Activated CD4-positive, alpha-beta T cell treated with anti-CD3 and anti-CD28 coated beads, Interleukin-10, Interleukin-2, amounts not matched to agents 100 ng/mL and 50 ng/mL, durations not matched to agents 16 hours and 8 hours (primary cell): ENCODE measurements at places on chromosomes 2 and 18.
A peak's percentile ranks its signal among the peaks of the same experiment; 100 is the strongest.

GRCh38 chr2:1493431-1494126, 80.3 kb downstream of the TPO start:
- no peak for DNase-seq

GRCh38 chr2:43292851-43293743, 66.7 kb upstream of the ZFP36L2 start:
- no peak for DNase-seq

DNA sequence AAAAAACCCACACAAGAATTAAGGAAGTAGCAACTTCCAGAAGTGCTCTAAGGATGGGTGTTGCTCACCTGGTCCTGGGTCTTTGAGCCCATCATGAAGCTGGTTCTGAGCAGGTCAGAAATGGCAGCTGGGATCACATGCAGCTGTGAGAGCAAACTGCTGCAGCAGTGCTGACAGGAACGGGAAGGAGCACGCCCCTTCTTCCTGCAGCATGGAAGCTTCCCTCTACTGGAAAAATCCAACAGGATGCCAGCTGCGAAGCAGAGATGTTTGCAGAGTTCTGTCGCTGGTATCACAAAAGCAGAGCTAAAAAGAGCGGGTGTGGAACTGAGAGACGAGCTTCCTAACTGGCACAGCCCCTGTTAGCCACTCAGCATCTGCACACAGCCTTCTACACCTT, 33.7 kb downstream of the EIF4E2 start:
- no peak for DNase-seq

GRCh38 chr18:43664487-43665008, 387.3 kb upstream of the SYT4 start:
- DNase-seq: no peak

DNA sequence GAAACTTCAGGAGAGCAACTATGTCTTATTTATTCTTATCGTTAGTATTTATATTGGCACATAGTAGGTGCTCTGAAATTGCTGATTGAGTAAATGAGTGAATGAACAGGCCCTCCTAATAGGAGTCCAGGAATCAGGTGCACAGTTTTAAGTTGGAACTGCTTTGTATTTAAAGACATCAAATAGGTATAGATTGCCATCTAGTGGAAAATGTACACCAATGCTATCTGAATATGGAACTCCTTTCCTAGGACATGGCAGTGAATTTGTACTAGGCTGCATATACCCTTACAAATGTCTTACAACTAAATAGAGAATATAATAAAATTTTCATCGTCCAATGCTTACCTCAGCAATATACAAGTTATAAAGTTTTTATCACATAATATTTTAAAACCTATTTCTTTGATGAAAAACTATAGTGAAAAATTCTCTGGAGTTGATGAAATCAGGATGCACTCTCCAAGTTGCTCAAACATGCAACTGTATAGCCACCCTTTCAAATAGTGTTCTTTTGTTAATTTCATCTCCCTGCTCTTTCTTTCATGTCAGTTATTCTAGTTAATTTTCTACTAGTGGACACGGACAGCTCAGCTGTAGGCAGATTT, 318.9 kb upstream of the SYT4 start:
- DNase-seq: peak; percentile 7

- no peak for DNase-seq
Measured at GRCh38 chr2:220619525-220620220, 952.4 kb downstream of the EPHA4 start.

DNA sequence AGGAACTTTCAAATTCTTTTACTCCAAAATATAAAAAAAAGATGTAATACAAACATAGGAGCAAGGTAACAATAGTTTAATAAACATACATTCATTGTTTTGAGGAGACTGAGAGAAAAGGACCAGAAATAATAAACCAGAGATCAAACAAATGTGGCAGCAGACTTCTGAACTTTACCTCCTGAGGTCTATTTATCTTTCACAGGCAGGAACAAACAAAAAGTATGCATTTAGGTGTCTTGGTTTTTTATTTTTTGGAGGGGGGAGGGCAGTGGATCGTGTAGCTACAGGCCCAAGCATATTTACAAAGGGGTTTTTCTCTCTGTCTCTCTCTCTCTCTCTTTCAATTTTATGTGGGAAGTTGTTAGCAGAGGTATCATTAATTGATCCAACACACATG, 5.6 kb downstream of the PPP4R1 start:
- DNase-seq: no peak

DNA sequence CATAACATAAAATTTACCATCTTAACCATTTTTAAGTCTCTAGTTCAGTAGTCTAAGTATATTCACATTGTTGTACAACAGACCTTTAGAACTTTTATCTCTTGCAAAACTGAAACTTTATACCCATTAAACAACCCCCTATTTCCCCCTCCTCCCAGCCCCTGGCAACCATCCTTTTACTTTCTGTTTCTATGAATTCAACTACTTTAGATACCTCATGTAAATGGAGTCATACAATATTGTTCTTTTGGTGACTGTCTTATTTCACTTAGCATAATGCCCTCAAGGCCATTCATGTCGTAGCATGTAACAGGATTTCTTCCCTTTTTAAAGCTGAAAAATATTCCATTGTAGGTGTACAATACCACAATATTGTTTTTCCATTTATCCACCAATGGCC, 129.8 kb downstream of the PDE11A start:
- no peak for DNase-seq

DNA sequence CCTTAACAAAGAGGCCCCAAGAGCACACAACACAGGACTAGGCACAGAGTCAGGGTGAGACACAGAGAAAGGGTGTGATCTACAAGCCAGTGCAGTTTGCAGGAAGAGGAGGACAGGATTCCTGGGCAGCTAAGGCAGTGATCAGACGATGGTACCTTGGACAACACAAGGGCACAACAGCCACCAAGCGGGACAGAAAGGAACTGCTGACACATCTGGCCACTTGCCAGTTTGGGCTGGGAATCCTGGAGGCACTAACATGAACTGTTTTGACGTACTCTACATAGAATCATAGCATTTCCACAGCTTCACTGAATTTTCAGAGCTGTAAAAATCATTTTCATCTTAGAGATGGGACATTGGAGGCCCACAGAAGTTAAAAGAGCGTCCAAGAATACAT, 221.5 kb upstream of the SLC35G4 start:
- peak; percentile 4 for DNase-seq

DNA sequence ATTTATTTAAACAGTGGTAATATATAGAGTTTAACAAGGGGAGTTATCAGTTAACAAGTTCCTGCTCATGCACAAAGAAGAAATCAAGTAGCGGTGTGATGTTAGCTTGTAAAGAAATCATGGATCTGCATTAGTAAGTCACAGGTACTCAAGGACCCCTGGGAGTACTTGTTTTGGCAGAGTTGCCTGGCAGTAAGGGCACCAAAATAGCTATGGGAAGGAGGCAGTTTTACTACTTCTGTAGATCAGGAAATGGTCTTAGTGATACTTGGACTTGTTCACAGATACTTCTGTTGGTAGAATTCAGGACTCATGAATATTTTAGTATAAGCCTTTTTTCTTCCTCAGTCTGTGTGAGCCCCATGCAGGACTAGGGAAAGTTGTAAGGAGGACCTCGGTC, 107.3 kb upstream of the IL1R2 start:
- DNase-seq: no peak

- no peak for DNase-seq
Measured at GRCh38 chr2:54773838-54774237, 50.4 kb downstream of the EML6 start.

- no peak for DNase-seq
Measured at GRCh38 chr2:201915446-201915845, 109.1 kb downstream of the CDK15 start.

DNA sequence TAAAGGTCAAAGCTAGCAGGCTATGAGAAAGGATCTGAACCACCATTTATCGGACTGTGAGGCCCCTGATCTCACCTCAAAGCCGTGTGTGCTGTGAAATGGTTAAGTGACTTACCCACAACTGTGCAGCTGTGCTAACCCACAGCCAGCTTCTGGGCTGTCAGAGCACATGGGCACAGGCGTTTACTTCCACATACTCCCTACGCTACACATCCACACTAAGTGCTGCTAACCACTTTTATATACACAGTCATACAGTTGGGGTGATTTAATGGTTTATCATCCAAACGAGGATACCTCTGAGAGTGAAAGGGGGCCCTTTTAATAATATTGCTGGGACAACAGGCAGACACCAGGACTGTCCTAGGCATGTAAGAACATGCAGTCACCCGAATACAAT, 37.3 kb downstream of the CYRIA start:
- DNase-seq: no peak

DNA sequence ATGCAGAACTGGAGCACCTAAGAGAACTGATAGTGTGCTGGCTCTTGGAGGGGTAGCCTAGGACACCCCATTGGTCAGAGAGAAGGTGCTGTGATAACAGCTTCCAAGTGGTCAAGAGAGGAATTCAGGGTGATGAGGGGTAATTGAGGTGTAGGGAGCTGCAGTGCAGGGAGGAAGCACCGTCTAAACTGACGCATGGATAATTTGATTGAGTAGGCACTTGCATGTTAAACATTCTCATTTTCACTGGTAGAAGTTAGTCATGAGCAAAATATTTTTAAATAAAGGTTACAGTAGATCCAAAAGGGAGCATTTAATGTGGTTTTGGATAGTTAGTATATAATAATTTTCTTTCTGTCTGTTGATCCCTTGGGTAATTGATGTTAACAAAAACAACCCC, 155.1 kb upstream of the TCF4 start:
- no peak for DNase-seq

- no peak for DNase-seq
Measured at GRCh38 chr2:168851674-168852320, 38.4 kb downstream of the SPC25 start.

DNA sequence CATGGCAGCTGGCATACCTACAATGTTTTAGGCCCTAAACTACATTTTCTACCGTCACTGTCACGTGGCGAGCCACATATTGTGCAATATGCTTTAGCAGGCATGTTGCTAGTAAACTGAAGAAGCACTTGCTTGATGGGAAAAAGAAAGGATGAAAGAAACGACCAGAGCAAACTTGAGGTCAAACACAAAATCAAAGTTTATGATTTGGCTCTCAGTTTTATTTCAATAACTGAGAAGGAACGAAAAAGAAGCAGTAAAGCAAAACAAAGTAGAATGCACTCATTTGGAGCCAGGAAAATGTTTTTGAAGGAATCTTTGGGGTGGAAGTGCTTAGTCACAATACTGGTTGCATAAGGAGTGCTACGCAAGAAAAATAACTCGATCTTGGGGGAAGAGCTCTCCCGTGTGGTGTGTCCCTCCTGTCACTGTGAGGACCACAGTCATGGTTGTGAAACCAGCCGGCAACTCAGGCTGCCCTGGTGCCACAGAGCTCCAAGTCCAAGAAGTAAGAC, 349.8 kb downstream of the RBM43 start:
- no peak for DNase-seq

- DNase-seq: no peak
Measured at GRCh38 chr2:205405194-205405593, 277.1 kb upstream of the NRP2 start.

GRCh38 chr2:7665880-7666279, 748.7 kb downstream of the RNF144A start:
- DNase-seq: peak; percentile 14

DNA sequence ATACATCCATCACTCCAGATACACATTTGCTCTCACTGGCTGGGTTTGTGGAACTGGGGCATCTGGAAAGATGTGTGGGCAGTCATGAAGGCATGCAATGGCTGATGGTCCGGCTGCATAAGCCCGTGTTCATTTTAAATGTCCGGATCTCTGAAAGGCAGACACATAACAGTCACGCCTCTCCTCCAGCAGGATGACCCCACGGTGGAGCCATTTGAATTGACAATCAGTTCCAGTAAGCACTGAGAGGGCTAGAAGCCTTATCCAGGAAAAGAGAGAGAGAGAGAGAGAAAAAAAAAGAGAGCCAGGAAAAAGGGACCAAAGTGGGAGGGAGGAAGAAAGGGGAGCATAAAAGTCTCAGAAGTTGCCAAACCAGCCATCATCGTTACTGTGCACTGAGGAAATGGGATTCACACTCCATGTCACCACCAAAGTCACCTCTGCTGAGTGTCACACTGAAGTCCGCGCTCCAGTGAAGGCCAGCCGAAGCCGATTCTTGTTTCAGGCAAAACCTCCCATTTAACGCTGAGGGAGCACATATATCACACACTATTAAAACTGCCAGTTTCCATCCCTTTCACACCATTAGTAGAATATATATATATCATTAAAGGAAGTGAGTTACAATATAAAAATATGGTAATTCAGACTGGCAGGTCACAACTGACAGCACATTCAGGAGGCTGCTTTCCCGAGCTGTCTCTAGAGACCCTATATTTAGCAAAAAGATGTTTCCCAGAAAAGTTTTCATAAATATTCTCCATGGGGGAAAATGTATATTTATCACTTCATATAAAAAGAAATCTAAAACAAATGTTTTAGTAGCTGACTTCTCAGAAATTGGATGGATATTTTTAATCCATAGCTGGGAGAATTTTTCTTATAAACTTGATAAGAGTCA, 142.0 kb downstream of the ACTR3 start:
- DNase-seq: no peak

DNA sequence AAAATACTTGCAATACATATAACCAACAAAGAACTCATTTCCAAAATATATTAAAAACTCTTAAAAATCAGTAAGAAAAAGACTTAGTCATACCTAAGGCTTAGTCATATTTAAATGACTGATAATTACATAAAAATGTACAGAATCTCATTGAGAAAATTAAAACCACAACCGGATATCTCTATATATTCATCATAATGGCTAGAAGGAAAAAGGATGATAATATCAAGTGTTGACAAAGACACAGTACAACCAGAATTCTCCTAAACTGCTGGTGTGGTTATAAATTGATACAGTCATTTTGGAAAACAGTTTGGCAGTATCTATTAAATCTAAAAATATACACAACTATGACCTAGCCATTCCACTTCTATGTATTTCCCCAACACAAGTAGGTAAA, 27.1 kb upstream of the IHH start:
- no peak for DNase-seq

- no peak for DNase-seq
Measured at GRCh38 chr2:230043025-230043424, 25.7 kb downstream of the SLC16A14 start.

- DNase-seq: no peak
Measured at GRCh38 chr18:13372531-13372951, 154.0 kb downstream of the LDLRAD4 start.

- DNase-seq: peak; percentile 93
Measured at GRCh38 chr18:24075767-24076597, 61.4 kb downstream of the TTC39C start.
